ENCODE measurements at places on chromosomes 3 and 15.

DNA sequence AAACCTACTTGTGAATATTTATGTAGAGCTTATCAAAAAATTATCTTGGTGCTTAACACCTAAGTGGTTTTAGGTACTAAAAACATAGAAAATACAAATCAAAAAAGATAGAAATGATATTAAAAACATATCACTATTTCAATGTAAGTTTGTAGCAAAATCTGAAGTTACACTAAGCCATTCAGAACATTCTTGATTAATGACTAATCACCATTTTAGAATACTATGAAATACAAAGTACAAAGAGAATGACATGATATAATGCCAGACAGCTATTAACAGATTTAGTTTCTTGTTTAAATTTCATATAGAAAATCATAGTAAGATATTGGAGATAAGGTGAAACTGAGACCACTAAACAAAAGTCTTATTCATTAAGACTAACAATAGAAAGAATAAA, 169.7 kb upstream of the AGTR1 start:
- no peak for DNase-seq

GRCh38 chr15:60510006-60510405, 31.1 kb upstream of the ICE2 start:
- DNase-seq = no peak

- DNase-seq = no peak
Measured at GRCh38 chr3:195102609-195103467, 168.1 kb downstream of the XXYLT1 start.

DNA sequence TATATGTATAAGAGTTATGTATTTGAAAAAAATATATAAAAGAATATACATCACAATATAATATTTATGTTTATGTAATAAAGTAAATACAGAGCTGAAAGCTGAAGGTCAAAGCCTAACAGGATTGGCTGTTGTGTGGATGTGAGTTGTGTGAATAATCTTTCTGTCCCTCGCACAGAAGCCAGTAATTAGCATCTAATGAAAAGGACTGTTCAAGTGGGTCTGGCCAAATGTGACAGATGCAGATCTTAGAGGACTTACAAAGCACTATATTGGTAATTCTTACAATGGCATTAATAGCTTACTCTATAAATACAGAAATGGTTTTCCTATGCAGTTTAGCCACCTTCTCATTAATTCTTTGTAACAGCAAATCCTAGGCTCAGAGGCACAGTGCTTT, 2.4 kb downstream of the MKRN3 start:
- no peak for DNase-seq

DNA sequence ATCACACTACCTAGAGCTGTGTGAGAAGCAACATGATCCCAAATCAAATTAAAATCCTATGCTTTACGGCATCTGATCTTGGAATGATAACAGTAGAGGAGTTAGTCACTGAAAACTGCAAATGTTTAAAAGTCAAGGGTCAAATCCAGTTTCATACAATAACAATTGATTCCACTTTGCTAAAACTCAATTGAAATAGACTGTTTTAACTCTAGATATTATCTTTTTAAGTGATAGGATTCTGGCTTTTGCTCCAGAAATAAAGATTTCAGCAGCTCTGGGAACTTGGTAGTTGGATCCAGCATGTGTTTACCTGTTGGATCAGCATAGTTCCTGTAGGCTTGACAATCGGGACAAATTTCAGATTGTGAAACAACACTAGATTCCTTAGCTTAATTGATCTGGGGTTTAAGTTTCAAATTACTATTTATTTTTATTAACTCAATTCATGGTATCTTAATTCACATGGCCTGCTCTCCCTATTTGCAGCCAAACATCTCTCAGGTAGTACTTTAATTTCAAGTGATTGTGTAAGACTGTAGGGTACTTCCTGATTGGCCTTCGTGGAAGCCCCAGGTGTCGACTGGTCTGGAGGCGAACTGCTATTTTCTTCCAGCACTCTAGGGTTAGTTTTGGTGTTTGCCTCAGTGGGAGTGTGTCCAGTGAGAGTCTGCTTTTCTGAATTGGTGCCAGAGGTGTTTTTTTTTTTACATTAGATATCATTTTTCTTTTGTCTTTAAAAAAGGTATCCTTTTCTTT, 16.6 kb downstream of the NFKBIZ start:
- DNase-seq = no peak

DNA sequence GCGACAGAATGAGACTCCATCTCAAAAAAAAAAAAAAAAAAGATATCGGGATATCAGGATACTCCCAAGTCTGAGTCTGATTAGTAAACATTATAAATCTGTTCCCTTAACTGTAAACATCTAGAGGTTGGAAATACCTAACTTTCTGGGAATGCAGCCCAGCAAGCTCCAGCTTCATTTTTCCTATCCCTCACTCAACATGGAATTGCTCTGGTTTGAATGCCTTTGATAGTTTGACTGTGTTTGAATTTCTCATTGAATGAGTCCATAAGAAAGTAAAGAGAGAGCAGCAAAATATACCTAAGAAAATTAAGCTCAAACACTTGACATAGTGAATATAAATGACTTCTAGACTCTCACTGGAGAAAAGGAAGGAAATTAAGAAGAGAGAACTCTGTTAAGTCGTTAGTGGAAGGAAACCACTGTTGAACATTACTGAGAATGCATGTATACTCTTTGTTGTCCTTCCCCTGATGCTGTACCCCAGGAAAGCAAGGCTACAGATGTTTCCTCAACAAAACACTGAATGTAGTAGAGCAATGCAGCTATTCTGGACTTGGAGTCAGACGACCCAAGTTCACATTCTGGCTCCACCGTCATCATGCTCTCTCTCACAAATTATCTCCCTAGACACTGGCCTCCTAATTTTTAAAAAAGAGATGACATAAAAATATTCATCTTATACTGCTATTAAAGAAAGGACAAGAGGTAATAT, 62.4 kb downstream of the CD200 start:
- no peak for DNase-seq

Measured in CD4-positive, alpha-beta memory T cell (primary cell).